Esophagus squamous epithelium (tissue), 5 donors: ENCODE measurements at places on chromosomes 6 and 20.

GRCh38 chr6:163165922-163166321 lies 248.6 kb upstream of the QKI start:
- no peak for DNase-seq

DNA sequence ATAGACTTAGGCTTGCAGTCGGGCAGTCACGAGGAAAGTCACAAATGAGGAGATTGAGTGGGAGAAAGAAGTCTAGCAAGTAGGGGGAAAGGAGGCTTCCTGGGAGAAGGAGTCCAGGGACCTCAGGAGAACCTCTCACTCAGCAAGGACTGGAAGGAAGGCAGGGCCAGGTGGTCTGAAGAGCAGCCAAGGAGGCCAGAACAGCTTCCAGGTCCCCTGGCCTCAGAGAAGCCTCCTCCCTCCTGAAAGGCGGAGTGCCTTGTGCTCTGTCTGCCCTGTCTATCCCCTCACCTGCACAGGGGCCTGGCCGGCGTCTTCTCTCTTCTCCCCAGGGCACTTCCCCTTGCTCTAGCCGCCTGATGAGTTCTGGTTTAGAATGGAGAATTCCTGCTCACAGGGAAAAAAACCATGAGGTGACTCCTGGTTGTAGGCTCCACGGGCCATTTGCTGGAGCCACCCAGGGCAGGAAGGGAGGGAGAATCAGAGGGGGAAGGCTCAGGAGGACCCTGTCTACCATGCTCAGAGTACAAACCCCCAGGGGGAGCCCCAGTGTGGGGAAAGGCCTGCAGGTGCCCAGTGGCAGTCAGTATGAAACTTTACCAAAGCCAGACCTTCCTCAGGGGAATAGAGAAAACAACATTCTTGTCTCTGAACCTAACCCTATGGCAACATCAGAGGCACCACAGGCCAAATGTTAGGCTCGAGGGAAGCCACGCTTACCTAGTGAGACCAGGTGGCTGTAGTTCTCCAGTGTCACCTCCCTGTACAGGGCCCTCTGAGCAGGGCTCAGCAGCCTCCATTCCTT lies 11.2 kb downstream of the ZNF337 start:
- DNase-seq, result no peak

DNA sequence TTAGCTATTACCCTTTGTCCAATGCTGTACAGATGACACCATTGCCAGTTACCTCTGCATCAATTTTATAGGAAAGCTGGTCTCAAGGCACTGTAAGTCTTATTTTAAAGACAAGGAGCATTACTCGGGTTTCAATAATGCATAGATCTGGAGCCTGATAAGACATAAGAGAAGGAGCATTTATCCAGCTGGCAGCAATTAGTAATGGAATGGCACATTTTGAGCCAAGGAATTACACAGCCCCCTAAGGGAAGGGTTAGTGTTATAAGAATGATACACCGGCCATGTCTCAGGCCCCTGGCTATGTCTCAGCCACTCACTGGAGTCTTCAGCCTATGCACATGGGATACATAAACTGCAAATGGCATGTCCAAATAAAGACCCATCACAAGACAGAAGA lies 23.1 kb upstream of the TMEM242 start:
- no peak for DNase-seq

DNA sequence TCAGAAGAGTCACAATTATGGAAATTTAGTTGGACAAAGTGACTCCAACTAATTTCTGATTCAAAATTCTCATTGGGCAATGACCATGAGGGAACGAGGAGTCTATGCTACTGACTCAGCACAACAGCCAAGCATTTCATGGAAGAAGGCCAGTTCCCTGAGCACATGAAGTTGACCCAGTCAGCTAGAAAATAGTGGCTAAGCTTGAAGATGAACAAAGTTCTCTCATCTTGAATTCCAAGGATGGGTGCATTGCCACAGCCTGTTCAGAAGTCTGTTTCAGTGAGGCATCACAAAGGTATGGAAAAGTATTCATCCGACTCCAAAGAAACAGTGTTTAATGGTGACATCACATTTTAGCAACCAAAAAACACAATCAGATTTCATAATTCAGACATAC lies 676.9 kb downstream of the HACE1 start:
- no peak for DNase-seq

DNA sequence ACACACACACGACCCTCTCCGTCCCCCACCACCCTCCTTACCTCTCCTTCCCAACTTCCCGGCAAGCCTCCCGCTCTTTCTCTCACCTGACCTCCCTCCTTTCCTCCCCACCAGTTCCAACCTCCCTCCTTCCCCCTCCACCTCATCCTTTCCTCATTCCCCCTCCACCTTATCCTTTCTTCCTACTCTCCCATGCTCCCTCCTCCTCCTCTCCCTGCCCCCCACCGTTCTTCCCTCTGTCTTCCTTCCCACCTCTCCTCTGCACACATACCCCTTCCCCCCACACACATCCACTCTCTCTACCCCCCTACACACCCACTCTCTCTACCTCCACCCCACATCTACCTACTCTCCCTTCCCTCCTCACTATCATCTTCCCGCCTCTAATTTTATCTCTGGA lies 144.2 kb downstream of the TBC1D32 start:
- DNase-seq, result no peak

DNA sequence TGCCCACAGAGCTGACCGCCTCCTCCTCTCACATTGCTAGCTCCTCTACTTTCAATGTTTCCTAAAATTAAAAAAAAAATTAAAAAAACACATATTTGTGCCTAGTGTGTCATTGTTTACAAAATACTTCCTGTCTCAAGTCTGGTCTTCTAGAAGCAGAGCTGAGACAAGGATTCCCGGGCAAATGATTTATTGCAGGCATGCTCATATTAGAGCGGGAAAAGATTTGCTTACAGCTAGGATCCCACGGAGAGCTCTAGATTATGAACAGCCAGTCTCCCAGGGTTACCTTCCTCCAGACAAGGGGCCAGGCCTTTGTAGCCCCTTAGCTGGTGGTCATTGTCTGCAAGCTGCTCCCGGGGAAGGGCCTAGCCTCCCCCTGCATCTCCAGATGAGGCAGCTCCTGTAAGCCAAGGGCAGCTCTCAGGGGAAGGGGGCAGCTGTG lies 9.4 kb downstream of the PACSIN1 start:
- DNase-seq, result no peak

GRCh38 chr6:77880501-77880900 lies 227.7 kb downstream of the MEI4 start:
- no peak for DNase-seq

- no peak for DNase-seq
Observed at GRCh38 chr6:120735641-120736040, 598.6 kb downstream of the TBC1D32 start.

GRCh38 chr20:17189976-17190695 lies 36.7 kb upstream of the PCSK2 start:
- no peak for DNase-seq

- DNase-seq, result no peak
Observed at GRCh38 chr6:53917464-53917842, 122.6 kb downstream of the LRRC1 start.

DNA sequence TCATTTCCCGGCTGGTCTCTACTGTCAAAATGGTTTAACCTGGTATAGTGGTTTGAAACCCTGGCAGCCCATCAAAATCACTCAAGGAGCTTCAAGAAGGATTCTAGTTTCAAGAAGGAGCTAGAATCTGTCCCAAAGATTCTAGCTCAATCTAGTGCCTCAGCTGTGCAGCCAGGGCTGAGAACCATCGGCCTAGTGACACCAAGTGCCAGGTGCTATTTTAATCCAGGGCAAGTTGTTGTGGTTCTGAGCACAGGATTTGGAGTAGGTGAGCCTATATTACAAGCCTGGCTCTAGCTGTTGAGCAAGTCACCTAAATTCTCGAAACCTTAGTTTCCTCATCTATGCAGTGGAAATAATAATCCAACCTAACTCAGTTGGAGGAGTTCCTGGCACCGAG lies 3.7 kb downstream of the MOCS1 start:
- no peak for DNase-seq

- no peak for DNase-seq
Observed at GRCh38 chr6:33066917-33067521, 6.4 kb downstream of the HLA-DPA1 start.

DNA sequence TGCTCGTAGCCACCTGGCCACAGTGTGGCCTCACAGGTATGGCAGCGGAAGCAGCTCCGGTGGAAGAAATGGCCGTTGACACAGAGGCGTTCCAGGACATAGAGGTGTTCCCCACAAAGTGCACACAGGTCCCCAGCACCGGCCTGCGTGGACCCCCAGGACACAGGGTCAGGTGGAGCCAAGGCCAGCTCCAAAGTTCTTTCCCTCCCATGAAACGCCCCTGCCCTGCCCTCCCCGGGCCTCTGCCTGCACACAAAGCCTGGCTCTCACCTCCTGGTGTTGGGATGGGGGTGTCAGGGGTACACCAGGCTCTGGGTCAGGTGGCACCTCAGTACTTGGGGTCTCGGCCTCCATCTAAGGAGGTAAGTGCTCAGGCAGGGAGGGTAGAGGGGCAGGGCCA lies 6.6 kb downstream of the SMPD2 start:
- DNase-seq, result no peak

DNA sequence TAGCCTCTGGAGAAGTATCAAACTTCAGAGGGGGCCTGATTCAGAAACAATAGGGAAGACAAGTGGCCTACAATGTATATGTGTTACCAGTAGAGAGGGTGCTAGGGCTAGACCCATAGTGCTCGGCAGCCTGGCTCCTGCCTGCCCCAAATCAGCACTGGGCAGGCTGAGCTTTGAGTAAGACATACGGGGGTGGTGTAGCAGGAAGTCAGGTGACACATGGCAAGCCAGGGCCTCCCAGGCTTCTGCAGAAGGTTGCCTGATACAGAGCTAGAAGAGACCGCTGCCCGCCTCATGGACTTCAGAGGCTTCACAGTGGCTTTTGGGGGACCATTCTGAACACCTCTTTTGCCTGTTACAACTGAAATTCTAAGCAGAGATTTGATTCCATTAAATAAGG lies 43.4 kb downstream of the RALY start:
- DNase-seq, result no peak

DNA sequence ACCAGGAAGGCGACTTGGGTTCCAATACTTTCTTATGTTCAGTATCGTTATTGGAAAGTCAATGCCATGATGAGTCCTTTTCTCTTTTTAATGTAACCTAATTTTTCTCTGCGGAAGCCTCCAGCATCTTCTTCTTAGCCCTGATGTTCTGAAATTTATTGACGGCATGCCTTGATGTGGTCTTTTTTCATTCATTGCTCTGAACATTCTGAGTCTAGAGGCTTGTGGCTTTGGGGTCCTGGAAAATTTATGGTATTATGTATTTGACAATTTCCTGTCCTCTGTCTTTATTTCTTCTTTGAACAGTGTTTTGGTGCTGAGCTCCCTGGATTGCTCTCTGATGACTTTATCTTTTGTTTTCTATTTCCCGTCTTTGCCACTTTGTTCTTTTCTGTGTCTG lies 28.7 kb upstream of the MAS1 start:
- no peak for DNase-seq

GRCh38 chr20:24797745-24798655 lies 151.1 kb upstream of the CST7 start:
- no peak for DNase-seq

DNA sequence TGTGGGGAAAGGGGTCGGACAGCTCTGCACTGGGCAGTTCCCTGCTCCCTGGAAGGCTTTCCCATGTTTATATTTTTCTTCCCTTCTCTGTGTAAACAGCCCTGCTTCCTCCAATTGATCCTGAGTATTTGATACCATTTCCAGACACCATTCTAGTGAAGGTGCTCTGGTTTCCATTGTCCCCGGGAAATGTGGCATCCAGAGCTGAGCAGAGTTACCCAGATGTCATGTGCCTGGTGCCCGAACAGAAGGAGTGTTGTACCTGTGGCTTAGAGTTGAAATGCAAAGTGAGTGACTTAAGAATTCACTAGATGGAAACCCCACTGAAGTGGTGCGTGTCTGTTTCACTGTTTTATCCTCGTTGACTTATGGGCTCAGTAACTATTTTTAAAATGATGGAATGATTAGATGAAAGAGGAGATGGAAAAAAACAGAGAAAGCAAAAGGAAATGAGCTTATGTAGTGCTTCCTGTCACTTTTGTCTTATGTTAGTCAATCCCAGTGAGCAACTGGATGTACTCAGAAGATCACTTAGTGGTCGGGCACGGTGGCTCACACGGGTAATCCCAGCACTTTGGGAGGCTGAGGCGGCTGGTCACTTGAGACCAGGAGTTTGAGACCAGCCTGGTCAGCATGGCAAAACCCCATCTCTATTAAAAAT lies 83.8 kb downstream of the SASH1 start:
- DNase-seq, result no peak

GRCh38 chr6:81816380-81816779 lies 63.9 kb upstream of the TENT5A start:
- no peak for DNase-seq

GRCh38 chr20:38986663-38987062 lies 24.5 kb downstream of the DHX35 start:
- no peak for DNase-seq
